ENCODE measurements at places on chromosomes 16 and 17.

DNA sequence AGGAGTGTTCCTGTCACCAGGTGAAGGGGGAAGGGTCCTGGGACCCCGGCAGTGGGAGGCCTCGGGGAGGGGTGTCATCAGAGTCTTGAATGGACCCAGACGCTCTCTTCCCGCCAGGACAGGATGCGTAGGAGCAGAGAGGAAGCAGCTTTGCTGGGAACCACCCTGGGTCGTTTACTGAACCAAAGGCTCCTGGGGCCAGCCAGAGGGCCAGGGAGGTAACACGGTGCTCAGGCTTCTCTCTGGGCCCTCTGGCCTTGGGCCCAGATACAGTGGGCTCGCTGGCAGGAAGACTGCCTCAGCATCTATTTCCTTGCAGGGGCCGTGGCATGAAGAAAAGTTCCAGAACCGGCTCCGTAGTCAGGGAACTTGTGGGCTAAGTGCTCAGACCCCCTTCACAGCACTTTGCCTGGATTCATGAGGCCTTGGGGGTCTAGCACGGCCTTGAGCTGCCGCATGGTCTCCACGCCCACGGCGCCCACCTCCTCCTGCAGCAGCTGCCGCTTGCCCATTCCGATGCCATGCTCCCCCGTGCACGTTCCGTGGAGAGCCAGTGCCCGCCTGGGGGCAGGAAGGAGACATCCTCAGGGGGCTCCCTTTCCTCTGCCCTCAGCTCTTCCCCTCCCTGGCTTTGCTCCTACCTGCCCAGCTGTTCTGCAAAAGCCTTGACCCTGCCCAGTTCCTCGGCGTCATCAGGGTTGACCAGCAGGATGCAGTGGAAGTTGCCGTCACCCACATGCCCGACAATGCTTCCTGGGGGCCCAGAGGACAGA, 4.4 kb downstream of the LDHD start:
- DNase-seq: no peak

DNA sequence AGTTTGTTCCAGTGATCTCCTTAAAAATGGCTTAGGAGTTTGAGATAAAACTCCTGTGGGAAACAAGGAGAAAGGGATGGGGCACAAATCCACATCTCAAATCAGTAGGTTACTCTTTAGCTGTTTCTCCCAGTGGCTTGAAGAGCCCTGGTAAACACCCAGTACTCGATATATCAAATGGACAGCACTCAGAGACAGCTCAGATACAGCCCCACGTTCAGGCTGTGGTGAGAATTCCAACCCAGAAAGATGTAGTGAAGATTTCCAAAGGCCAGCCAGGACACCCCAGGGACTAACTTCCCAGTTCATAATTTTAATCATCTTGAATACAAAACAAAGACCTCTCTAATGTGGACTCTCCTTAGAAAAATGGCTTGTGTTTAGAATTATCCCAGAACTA, 6.4 kb upstream of the VEZF1 start:
- no peak for DNase-seq

DNA sequence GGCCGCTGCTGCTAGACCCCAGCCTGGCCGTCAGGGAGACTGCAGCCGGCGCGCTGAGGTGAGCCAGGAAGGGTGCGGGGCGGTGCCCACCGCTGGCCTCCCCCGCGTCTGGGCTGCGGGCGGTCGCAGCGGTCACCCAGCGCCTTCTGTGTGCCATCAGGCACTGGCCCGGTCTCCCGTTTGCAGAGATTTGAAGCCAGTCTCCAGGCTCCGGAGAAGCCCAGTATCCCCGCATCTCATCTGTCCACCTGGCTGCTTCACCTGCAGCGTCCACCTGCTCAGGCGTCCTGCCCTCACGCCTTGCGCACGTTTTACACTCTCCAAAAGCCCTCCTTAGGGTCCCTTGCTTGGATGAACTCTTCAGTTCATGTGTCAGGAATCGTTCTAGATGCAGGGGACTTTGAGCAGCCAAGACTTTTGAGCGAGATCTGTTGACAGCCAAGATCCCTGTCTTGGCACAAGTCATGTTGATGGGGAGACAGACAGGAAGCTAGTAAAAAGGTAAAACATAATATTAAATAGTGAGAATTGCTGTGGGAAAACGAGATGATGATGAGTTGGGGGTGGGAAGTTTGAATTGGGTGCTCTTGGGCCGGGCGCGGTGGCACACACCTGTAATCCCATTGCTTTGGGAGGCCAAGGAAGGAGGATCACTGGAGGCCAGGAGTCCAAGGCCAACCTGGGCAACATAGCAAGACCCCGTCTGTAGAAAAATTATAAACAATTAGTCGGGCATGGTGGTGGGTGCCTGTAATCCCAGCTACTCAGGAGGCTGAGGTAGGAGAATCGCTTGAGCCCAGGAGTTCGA, 916 bp downstream of the HEATR3 start:
- DNase-seq: peak; percentile 58

- no peak for DNase-seq
These were observed 8.3 kb upstream of the NLK start for GRCh38 chr17:28033972-28034714.

DNA sequence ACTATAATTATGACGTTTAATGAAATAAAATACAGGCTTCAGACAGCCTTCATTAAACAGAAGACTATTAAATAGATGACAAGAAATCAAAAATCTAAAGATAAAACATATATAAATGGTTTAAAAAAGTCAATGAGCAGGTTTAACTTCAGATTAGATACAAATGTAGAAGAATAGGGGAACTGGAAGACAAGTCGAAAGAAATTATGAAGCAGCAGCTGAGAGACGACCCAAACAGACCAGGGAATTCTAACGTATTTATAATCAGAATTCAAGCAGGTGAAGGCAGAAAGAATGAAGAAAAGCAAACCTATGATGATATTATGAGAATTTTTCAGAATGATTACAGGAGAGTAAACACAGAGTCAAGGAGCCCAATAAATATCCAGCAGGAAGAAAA, 235.1 kb upstream of the XYLT1 start:
- DNase-seq: no peak

- no peak for DNase-seq
These were observed 8.7 kb upstream of the CPD start for GRCh38 chr17:30369995-30370394.

- no peak for DNase-seq
These were observed 7.2 kb downstream of the LPO start for GRCh38 chr17:58245428-58246103.
